ENCODE measurements at places on chromosomes 16 and 17.
A peak's percentile ranks its signal among the peaks of the same experiment; 100 is the strongest.

- no peak for DNase-seq
Observed at GRCh38 chr17:62737513-62737912, 70.6 kb downstream of the MARCHF10 start.

DNA sequence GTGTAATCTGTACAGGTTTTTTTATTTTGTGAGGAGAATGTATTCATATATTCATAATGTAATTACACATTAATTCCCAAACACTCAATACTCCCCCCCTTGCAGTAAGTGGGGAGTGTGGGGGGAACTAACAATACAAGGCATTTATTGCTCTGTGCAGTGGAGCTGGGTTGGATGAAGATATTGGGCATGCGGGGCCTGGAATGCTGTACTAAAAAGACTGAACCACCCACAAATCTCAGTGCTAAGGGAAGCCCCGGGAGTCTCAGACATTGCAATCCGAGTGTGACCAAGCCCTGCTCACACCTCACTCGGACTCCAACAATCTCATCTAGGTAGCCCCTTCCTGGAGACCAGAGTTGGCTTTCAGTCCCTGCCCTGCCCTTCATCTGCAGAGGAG is 6.0 kb downstream of the PLLP start:
- DNase-seq, result peak; percentile 34

DNA sequence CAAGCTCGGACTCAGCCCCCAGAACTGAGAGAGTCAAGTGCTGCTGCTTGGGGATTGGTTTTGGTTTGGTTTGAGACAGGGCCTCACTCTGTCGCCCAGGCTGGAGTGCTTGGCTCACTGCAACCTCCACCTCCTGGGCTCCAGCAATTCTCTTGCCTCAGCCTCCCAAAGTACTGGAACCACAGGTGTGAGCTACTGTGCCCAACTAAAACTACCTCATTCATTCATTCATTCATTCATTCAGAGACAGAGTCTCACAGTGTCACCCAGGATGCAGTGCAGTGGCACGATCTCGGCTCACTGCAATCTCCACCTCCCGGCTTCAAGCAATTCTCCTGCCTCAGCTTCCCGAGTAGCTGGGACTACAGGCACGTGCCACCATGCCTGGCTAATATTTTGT is 24.7 kb downstream of the UNKL start:
- DNase-seq, result no peak

GRCh38 chr17:79935197-79935885 is 96.1 kb upstream of the CBX4 start:
- no peak for DNase-seq

DNA sequence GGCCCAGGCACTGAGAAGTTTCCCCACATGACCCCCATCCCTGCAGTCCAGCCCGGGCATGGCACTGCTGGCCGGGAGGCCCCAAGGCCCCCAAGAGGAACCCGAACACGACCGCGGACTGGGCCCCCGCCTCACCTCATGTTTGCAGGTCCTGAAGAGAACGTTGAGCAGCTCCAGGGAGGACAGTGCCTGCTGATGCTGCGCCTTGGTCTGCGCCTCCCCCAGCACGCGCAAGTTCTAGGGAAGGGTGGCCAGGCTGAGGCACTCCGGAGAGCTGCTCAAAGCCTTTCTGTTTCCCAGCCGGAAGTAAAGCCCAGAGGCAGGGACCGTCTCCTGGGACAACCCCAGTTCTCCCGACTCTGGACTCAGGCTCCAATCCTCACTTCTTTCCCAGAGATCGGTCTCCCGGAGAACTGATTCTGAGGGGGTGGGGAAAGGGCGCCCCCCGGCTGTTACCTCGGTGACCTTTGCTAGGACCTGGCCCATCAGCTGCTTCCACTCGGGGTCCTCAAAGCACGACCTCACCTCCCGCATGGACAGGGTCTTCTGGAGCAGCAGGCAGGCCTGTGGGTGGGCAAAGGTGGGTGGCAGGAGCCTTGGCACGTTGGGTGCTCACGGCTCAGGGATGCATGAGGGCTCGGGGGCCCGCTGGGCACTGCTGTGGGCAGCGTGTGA is 13.7 kb downstream of the MYBBP1A start:
- DNase-seq, result no peak

DNA sequence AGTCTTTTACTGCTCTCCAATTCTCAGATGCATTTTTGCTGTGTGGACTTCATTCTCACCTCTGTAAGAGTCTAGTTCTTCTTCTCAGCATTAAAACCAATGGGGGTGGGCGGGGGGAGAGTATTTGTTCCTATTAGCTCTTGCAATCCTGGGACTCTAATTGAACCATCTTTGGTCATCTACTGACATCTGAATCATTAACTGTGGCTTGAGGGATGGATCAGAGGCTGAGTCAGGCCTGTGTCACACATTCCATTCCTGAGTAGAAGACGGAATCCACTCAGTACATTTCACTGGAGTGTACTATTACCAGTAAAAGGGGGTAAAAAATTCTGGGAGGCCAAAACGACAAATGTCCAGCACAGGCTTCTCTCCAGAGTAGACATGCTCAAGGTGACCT is 12.8 kb upstream of the ZNF23 start:
- no peak for DNase-seq

GRCh38 chr16:70691223-70692129 is 5.6 kb upstream of the MTSS2 start:
- peak; percentile 85 for DNase-seq

- no peak for DNase-seq
Observed at GRCh38 chr16:1194665-1195392, 30.2 kb downstream of the TPSG1 start.

- DNase-seq, result no peak
Observed at GRCh38 chr17:19410091-19410490, 941 bp upstream of the RNF112 start.

DNA sequence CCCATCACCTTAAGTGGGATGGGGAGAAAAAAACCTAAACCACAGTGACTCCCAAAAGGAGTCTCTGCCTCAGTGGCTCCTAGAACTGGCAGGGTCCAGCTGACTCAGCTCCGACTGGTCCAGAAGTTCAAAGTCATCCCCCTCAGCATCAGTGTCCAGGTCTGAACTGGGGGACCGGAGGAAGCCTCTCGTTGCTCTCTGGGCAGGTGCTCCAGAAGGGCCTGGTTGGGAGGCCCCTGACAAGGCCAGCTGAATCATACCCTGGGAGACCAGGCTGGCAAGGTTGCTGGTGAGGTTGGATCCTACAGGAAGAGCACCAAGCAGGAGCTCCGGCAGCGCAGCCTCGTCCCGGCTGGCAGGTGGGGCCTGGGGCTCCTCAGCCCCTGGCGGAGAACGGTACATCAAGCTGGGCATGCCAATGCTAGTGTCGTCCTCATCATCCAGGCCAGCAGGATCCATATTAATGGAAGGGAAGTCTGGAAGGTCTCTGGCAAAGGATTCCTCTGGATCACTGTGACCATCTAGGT is 4.3 kb upstream of the PSMC3IP start:
- no peak for DNase-seq

GRCh38 chr16:3695610-3696369 is 21.5 kb downstream of the TRAP1 start:
- peak; percentile 15 for DNase-seq

DNA sequence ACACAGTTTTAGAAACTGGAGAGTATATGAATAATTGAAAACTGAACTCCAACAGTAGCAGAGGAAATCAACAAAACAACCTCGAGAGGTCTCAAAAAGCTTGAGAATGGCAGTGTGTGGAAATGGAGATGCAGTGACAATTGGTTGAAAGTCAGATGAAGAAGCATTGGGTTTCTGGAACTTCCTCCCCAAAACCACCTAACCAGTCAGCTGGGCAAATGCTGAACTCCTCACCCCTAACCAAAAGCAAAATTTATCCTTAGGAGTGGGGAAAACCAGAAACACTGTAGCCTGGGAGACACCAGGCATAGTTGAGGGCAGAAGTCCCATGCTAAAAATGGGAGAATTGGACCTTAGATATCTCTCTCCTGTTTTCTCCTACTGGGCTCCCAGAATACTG is 109.9 kb downstream of the TANC2 start:
- no peak for DNase-seq

GRCh38 chr17:514584-514983 is 162.0 kb upstream of the RPH3AL start:
- no peak for DNase-seq

- no peak for DNase-seq
Observed at GRCh38 chr16:27566417-27566816, 16.5 kb downstream of the KATNIP start.

DNA sequence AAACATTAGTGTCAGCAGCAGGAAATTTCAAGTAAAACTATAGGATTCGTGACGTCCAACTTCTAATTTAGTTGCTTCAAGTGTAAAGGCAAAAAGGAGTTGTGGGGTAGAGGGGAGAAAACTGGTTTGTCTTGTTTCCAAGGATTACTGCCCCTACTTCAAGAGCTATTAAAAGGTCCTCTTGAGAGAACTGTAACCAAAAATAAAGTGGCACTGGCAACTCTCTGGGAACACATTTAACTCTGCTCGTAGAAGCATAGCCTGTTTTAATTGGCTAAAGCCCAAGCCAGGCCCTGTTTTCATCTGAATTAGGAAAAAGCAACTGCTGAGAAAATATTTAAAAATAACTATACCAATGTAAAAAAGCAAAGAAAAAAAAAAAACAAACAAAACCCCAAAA is 51.8 kb upstream of the AKAP1 start:
- peak; percentile 44 for DNase-seq

- DNase-seq, result peak; percentile 72
Observed at GRCh38 chr17:40550608-40551007, 14.7 kb downstream of the CCR7 start.

DNA sequence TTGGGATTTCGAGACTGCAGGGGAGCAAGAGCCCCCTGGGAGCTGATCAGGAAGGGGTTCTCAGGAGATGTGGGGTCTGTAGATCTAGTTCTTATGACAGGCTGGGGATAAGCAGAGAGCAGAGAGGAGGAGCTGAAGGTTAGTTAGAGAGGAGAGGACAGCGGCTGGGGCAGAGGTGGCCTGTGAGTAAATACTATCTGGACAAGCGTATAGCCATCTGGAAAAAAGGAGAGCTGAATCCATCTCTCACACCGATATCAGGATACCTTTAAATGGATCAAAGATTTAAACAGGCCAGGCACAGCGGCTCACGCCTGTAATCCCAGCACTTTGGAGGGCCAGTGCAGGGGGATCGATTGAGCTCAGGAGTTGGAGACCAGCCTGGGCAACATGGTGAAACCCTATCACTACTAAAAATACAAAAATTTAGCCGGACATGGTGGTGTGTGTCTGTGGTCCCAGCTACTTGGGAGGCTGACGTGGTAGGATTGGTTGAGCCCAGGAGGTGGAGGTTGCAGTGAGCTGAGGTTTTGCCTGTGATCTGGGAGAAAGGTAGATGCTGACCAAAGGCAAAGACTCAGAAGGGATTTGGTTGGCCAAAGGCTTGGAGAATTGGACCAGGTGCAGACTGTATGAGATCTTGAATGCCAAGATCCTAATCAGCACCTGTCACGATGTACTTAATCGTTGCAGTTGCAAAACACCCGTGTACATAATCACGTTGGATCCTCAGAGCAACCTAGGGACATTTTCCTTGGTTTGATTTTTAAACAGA is 18.9 kb upstream of the SLC25A19 start:
- no peak for DNase-seq

DNA sequence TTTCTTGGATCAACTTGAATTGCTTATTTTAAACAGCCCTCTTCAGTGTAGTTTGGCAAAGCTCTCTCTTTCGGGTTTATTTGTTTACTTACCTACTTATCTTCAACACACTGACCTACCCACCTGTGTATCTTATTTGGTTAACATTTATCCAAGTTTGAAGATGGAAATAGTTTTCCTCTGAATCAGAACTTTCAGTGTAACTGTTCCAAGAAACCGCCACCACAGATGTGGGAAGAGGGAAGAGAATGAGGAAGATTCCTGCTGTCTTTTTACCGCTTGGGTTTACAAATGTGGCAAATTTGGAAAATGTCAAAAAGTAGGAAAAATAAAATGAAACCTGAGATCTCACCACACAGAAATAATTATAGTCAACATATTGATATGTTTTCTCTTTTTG is 115.8 kb downstream of the MSI2 start:
- DNase-seq, result no peak

- DNase-seq, result no peak
Observed at GRCh38 chr16:47055136-47055885, 81.8 kb upstream of the DNAJA2 start.

Measured in heart left ventricle (tissue), 16 donors.